ENCODE measurements at places on chromosomes 6 and 20.
A peak's percentile ranks its signal among the peaks of the same experiment; 100 is the strongest.

DNA sequence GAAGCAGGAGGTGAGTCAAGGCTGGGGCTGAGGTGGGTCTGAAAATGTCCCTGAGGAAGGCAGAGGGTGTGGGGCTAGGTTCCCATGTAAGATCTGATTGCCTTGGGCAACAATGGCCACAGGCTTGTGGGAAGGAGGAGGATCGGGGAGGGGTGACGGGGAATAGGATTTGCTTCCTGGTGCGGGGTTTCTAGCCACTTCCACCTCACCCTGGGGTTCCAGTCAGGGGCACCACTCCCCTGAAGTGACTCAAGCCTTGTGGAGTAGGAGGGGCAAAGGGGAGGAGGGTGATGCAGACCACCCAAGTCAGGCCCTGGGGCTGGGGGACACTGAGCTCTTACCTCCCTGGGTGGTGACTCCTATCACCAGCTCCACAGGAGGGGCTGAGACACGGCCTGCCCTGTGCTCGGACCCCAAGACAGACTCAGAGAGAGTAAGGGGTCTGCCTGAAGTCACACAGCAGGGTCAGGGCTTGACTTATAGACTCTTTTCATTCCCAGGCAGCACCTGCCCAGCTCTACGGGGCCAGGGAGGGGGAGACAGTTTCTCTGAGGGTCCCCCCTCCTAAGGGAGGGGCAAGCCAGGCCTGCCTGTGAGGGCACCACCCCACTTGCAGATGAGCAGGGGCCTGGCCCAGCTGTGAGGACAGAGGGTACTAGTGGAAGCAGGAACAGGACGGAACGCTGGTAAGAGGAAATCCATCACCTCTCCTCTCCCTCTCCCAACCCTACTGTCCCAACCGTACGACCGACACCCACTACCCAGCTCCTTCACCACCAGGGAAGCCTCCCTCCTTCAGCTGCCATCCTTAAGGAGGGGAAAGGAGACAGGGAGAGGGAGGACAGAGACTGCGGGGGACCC lies 12.4 kb upstream of the SPDEF start:
- DNase-seq, result no peak

- DNase-seq, result no peak
These were observed 27.5 kb downstream of the SASH1 start for GRCh38 chr6:148370176-148370575.

DNA sequence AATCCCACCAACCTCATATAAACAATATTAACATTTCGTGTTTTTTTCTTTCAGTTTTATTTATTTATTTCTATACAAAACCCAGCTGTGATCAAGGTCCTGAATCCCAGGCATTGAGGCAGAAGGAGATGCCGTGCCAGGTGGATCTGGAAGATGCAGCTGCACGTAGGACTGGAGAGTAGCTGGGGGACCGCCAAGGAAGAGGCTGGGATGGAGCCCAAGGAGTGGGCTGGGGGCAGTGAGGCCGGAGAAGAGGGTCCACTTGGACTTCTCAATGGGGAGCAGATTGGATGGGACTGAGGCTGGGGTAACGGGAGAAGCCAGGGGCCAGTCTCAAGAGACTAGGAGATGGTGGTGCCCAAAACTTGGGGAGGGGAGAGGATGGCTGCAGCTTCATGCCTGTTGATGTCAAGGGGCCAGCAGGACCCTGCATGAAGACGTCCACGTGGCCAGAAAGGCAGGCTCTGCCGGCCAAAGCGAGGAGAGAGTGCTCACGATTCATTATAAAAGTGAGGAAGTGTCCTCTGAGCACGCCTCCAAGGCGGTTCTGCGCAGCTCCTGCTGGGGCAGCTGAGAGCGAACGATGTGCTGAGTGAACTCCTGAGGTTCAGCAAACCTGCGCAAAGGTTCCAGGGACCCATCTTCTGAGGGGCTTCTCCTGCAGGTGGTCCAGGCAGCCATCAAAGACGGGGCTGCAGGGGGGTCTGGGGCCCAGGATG lies 110.3 kb downstream of the BMP7 start:
- DNase-seq, result no peak

DNA sequence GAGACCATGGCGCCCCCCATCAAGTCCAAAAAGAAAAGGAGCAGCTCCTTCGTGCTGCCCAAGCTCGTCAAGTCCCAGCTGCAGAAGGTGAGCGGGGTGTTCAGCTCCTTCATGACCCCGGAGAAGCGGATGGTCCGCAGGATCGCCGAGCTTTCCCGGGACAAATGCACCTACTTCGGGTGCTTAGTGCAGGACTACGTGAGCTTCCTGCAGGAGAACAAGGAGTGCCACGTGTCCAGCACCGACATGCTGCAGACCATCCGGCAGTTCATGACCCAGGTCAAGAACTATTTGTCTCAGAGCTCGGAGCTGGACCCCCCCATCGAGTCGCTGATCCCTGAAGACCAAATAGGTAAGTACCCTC lies 41.7 kb upstream of the NAA20 start:
- no peak for DNase-seq

GRCh38 chr6:123676793-123677192 lies 40.0 kb upstream of the TRDN start:
- DNase-seq, result no peak

DNA sequence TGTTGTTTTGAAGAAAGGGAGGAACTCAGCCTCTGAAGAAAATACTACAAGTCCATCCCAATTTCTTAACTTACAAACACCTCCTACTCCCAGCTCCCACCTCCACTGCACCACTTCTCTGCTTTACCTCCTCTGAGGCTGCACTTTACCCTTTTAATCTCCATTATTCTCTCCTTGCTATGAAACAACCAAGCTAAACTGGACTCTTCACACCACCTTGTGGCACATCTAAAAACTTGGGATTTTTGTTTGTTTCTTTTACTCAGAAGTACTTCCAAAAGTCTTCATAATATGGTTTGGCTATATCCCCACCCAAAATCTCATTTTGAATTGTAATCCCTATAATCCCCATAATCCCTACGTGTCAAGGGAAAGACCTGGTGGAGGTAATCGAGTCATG lies 142.2 kb downstream of the MOXD1 start:
- DNase-seq, result no peak

- DNase-seq, result no peak
These were observed 10.4 kb downstream of the SERPINB6 start for GRCh38 chr6:2960935-2961334.

DNA sequence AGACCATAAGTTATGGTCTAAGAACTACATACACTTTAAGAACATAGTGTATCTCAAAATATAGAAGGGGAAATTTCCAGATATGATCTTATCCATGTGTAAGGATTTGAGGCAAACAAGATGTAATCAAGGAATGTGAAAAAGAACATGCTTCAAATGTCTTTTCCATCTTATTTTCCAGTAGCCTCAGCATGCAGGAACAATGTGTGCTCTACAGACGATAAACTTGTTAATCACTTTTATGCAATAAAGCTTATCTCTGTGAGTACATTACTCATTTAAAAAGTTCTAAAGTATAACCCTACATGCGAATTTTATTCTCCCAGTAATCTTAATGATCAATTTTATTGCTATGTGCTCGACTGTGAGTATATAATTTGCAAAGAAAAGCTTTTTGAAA lies 185.2 kb downstream of the ALDH8A1 start:
- DNase-seq, result no peak

- no peak for DNase-seq
These were observed 982 bp downstream of the HECA start for GRCh38 chr6:139135578-139136545.

GRCh38 chr20:47789764-47790579 lies 4.7 kb upstream of the SULF2 start:
- DNase-seq, result no peak

DNA sequence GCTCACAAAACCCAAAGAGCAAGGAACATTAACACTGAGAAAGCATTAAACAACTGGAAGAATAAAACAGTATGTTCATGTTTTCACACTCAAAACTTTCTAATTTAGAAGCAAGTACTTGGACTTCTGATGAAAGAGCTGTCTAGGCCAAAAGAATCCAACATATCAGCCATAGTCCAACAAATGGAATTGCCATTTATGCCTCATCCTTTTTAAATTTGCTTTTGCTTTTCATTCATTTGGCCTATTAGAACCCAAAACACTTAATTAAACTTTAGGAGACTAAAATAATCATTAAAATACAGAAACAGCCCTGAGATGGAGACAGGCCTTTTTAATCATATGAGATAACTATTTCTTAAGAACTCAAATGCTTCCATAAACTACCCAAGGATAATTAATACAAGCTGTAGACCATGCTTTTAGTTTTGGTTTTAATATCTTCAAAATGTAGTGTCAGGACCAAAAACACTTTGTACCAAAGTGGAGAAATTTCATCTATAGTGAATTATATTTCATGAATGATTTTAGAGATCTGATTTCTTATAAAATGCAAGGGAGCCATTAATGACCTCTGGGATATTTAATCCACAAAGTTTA lies 166.5 kb downstream of the KIF6 start:
- DNase-seq, result no peak

DNA sequence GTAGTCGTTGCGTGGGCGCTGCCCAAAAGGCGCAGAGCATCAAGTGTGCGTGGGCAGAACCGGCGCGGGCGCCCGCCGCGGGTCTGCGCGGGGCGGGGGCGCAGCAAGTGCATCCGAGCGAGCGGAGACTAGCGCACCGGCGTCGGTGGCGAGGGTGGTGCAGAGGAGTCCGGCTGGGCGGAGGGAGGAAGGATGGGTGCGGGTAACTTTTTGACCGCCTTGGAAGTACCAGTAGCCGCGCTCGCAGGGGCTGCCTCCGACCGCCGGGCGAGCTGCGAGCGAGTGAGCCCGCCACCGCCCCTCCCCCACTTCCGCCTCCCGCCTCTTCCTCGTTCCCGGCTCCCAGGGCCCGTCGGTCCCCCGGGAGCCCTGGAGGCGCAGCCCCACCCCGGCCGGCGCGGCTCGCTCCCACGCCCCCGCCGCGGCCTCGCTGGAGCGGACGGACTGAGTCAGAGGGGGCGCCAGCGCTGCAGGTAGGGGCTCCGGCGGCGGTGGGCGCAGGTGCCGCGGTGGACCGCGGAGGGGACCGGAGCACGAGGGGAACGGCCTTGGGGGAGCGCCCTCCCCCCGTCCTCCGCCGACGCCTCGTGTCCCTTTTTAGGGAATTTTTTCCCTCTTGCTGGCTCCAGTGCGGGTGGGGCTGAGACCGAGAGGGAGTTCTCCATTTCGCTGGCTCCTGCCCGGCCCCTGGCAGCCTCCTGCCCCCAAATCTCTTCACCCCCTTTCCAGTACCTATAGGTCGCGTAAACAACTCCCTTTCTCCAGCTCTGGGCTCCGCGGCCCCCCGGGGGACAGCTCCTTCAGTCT lies 1.6 kb upstream of the DBNDD2 start:
- no peak for DNase-seq

DNA sequence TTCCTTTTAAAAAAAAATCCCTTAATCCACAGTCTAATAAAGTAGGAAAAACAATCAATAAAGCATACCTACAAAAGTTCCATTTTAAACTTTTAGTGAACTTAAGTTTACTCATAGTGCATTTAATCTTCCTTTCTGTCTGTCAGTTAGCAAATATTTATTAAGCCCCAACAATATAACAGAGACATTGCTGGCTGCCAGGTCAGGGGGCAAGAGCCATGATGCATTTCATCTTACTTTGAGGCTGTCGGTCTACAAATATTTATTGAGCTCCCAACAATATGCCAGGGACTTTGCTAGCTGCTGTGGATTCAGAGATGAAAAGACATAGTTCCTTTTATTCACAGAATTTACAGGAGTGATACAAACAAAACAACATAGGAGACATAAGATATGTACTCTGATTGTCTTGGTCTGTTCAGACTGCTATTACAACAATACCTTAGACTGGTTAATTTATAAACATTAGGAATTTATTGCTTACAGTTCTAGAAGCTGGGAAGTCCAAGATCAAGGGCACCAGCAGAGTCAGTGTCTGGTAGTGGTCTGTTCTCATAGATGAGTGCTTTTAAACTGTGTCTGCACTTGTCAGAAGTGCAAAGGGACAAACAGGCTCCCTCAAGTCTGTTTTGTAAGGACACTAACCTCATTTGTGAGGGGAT lies 118.6 kb downstream of the PLCB1 start:
- DNase-seq, result no peak

GRCh38 chr6:55388211-55388610 lies 60.9 kb downstream of the GFRAL start:
- no peak for DNase-seq

- no peak for DNase-seq
These were observed 104.0 kb upstream of the GPR6 start for GRCh38 chr6:109874086-109874485.

GRCh38 chr6:90025523-90026061 lies 131.3 kb downstream of the GJA10 start:
- peak; percentile 55 for DNase-seq

- DNase-seq, result no peak
These were observed 19.7 kb downstream of the TBC1D32 start for GRCh38 chr6:121314381-121315112.

- DNase-seq, result no peak
These were observed 2.8 kb upstream of the ZNF292 start for GRCh38 chr6:87152526-87152955.

DNA sequence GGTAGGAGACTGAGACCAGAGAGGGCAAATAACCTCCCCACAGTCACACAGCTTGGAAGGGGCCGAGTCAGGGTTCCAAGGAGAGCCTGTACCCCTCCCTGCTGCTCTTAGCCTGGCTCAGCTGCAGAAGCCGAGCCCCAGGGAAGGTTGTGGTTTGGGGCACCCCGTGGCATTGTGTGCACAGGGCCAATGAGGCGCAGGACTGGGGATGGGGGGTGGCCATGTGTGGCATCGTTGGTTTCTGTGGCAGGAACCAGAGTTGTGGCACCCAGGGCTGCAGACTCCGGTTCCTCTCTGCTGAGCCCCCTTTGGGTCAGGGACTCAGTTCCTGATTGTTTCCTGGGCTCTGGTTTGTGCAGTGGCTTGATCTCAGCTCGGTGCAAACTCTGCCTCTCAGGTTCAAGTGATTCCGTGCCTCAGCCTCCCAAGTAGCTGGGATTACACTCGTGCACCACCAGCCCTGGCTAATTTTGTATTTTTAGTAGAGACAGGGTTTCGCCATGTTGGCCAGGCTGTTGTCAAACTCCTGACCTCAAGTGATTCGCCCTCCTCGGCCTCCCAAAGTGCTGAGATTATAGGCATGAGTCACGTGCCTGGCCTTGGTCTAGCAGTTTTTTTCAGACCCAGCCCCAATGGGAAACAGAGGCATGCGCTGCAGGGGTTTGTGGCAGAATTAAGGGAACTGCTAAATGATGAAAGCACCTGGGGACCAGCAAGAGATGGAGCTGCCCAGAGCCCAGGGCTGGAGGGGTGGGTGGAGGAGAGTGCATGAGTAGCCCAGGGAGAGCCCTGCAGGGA lies 221.0 kb upstream of the SULF2 start:
- DNase-seq, result no peak

DNA sequence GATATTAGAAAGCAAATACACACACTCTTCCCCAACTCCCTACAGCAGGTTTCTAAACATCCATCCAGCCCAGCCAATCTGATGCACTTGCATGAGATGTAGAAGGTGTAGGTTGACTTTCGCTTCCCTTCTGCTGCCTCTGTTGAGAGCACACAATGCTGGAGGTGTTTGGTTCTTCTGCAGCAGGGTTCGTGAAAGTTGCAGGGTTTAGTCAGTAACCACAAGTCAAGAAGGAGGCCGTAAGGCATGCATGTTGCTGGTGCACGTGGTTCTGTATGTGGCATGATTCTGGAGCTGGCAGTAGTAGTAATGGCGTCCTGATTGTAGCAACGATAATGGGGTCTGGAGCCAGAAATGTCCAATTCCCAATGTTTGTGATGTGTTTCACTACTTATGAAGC lies 53.0 kb downstream of the DEK start:
- peak; percentile 0 for DNase-seq

Data from activated CD4-positive, alpha-beta T cell treated with anti-CD3 and anti-CD28 coated beads for 24 hours (primary cell).